EL (cell line): ENCODE measurements at places on chromosomes 2 and 18.

GRCh38 chr2:28431741-28432140, 39.1 kb downstream of the FOSL2 start:
- no peak for DNase-seq

- peak; percentile 54 for DNase-seq
Measured at GRCh38 chr2:237259201-237259600, 154.8 kb downstream of the COL6A3 start.

DNA sequence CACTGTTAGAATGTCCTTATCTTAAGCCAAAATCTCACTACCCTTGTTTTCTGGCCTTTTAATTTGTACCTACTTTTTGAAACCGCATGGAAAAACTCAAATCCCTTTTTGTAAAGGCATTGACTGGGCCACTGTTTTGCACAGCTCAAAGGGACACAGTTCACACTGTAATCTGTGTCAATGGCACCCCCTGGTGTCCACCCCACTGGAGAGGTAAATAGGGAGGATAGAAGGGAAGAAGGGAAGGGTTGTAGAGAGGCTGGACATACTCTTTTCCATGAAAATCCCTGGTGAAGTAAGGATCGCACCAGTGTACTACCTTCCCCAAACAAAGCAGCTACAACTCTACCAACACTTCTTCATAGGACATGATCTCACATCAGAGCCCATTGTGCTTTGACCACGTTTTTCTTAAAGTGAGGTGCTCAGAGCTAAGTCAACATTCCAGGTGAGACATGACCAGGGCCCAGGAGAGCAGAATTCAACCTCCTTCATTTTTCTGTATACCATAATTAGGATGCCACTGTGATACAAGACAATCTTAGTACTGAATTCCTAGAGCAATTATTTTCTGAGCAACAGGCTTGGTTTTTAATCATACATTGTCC, 92.4 kb upstream of the RMDN2 start:
- peak; percentile 85 for DNase-seq

DNA sequence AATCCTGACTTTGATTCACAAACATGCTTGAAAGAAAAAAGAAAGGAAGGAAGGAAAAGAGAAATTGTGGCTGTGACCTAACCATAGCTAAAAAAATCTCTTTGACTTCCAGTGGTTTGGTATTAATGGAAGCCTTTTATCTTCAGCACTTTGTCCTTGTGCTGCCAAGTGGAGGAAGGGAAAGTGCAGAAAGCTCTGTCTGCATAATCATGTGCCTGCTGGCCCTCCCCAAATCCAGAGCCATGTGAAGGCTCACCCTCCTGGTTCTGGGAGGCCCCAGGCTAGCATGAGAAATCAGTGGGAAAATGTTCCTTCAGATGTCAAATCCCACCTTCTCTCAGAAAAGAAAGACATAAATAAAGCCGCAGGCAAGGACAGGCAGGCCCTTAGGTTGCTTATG, 48.3 kb upstream of the BMPR2 start:
- DNase-seq: no peak

DNA sequence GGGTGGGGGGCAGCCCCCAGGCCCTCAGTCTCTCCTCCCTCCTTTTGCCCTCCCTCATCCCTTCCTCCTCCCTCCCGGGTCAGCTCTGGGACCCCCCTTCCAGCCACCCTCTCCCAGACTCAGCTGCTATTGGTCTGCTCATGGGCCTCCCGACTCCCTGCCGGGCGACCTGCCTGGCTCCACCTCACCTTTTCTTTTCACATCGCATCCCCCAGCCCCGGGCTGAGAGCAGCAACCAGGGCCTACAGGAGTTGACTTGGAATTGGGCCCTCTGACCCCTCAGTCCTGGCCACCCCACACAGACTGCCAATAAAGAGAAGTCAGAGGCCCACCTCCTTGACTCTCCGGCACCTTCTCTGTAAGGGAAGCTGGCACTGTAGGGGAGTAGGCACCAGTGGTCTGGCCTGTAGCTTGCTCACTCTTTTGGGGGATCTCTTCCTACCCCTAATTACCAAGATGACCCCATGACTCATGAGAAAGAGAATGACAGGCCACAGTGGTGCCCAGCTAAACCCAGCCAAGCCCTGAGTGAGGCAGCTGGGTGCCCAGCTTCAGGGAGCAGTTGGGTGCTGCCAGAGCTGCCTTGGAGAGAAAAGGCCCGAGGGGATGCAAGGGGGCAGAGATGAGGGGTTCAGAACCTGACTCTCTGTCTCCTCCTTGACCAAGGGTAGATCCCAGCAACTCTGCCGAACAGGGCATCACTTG, 2.0 kb upstream of the ECEL1 start:
- no peak for DNase-seq

- DNase-seq: no peak
Measured at GRCh38 chr2:62971936-62972335, 78.7 kb upstream of the OTX1 start.

- peak; percentile 67 for DNase-seq
Measured at GRCh38 chr2:99926986-99927385, 215.4 kb downstream of the AFF3 start.

- DNase-seq: peak; percentile 6
Measured at GRCh38 chr2:32064021-32064601, 755 bp downstream of the SPAST start.

- DNase-seq: peak; percentile 23
Measured at GRCh38 chr2:211035548-211036185, 479.3 kb downstream of the CPS1 start.

- no peak for DNase-seq
Measured at GRCh38 chr2:15556311-15556930, 4.7 kb downstream of the NBAS start.

GRCh38 chr2:241976296-241976695, 106.8 kb downstream of the RTP5 start:
- DNase-seq: no peak

- no peak for DNase-seq
Measured at GRCh38 chr18:42830936-42831335, 284.5 kb downstream of the RIT2 start.

- DNase-seq: no peak
Measured at GRCh38 chr2:122323927-122324326, 568.5 kb downstream of the TSN start.

DNA sequence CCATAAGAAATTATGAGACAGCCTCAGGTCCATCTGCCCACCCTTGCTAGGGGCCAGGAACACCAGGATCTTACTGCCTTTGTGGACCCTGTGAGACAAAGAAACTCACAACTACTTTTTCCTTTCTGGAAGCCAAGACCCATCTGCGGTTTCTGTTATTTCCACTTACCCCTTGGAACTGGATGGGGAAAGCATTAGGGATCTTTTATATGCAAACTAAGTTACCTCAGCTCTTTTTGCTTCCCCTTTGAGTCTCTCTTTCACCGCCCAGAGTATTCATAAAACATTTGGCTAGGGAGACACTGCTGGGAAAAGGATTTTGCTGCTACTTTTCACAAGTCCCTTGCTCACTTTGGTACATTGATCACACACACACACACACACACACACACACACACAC, 95.7 kb downstream of the ZNF385B start:
- no peak for DNase-seq

- DNase-seq: peak; percentile 16
Measured at GRCh38 chr2:180033993-180034894, 27.1 kb upstream of the CWC22 start.

- no peak for DNase-seq
Measured at GRCh38 chr2:240645801-240646175, 20.5 kb downstream of the GPR35 start.

- DNase-seq: peak; percentile 60
Measured at GRCh38 chr18:24530630-24531111, 70.2 kb downstream of the HRH4 start.

DNA sequence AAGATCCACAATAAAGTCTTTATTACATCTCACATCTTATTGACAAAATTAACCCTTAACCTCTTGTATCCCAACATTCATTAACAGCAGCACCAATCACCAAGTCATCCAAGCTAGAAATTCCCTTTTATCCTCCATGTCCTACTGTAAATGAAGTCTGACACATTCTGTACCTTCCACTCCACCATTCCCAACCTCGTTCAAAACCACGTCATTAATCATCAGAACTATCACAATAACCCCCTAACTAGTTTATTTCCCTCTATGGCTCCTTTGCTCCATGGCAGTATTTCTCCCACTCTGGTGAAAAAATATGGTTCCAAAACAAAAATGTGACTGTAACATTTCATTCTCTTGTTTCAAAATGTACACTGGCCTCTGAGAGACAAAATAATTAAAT, 1626.2 kb downstream of the LRP1B start:
- no peak for DNase-seq

DNA sequence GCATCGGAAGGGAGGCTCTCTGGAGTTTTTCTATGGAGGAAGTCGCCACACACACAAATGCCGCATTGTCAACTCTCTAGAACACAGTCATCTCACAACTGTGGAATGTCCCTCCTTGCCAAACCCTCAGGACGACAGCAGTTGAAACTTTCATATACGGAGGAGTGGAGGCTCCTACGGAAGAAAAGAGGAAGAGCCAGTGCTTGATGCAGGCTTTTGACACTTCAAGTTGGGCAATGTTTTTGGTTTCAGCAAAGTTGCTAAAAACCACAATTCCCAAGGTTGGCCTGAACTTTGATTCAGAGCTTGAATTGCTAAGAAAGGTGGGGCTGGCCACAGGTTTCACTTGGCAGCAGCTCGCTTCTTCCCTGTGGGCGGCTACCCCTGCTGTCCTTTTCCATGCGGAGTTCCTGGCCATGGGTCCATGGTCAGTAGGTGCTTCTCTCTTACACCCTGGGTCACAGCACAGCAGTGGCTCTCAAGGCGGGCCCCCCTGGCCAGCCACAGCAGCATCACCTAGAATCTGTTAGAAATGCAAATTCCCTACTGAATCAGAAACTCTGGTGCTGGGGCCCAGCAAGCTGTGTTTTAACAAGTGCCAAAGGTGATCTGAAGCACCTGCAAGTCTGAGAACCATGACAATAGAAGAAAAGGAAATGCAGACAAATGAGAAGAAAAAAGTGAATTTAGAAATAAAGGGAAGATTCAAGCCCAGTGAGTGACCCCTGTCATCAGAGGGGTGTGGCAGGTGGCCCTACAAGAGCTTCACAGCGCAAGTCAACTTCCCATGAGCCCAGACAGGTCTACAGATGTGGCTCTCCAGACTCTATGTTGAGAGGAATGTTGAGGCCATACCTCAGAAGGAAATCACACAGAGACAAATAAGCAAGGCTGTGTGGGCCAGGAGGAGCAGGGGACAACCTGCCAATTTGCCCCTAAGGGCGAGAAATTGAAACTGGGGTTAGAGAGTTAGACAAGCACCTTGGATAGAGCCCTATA, 856.4 kb downstream of the RNF144A start:
- no peak for DNase-seq

- DNase-seq: peak; percentile 59
Measured at GRCh38 chr2:46029332-46029811, 267.8 kb upstream of the EPAS1 start.

DNA sequence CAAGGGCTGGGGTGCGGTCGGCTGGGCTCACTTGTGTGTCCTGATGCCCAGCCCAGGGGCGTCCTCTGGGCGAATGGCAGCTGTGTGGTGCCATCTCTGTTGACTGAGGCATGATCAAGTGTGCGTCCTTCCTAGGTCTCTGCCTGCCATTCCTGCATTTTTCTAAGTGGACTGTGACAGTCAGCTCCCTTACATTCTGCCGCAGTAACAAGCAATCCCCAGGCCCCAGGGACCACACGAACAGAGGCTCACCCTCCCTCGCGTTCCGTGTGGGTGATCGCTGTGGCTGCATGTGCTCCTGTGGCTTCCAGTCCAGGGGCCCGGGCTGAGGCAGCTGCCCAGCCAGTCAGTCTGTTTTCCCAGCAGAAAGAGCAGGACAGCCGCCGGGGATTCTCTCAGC, 17.8 kb downstream of the D2HGDH start:
- DNase-seq: no peak

GRCh38 chr2:84832772-84833461, 48.0 kb downstream of the TRABD2A start:
- peak; percentile 54 for DNase-seq

DNA sequence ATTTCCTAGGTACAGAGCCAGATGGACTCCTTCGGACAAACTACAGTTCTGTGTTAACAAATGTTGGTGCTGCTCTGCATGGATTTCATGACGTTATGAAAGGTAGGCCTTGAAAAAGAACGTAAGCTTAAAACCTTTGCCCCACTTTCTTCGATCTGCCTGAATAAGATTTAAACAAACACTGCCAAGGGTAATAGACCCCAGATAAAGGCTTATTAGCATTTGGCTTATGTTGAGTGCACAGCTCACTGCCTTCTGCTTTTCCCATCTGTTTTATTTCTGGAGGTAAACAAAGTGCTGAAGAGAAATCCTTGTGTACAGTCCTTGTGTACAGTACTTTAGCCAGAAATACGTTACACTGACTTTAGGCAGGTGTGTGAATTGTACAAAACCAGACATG, 50.0 kb upstream of the STON1 start:
- no peak for DNase-seq

GRCh38 chr2:42979870-42980763, 187.7 kb upstream of the HAAO start:
- no peak for DNase-seq

DNA sequence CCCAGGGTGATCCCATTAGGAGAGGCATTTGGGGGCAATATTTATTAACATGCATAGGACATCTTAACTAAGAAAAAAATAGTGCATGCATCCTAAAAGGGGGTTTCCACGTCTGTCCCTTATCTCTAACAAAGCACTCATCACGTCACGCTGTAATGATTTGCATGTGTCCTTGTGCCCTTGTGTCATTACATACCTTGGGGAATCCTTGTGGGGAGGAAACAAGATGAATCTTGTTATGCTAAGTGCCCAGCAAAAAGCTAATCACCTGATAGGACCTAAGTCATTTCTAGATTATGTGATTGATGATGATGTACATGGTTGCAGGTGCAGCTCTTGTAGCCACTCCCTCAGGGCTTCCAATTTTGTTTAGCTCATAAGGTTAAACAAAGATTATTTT, 250.9 kb downstream of the FBXO15 start:
- no peak for DNase-seq

DNA sequence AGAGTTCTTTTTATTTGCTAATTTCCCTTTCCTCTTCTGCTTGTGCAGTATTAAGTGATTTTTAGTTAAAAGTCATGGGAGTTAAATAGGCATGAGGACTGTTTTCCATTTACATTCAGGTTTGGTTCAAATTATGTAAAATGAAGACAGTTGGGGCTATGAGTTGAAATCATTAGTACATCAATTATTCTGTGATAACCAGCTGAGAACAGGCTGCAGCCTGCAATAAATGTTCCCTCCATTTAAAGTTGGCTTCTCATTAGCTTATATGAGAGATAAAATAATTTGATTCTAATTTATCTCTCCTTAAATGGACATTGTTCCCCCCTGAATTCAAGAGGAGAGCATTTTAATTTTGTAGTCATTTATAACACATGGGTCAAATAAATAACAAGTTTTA, 48.3 kb downstream of the RHBDD1 start:
- DNase-seq: no peak
